ENCODE measurements at places on chromosomes 3 and 15. TPM values are rescaled to one million over a fixed set of nuclear protein-coding genes. Genes with fewer than 3 reads are reported as not detected.

- DNase-seq: no peak
These were observed 11.0 kb downstream of the SHOX2 start for GRCh38 chr3:158095111-158095813.

- DNase-seq: no peak
These were observed 36.1 kb upstream of the CSPG5 start for GRCh38 chr3:47614788-47615187.

GRCh38 chr15:100529556-100529955 lies 806 bp upstream of the CERS3 start:
- no peak for DNase-seq

- no peak for DNase-seq
These were observed 91.1 kb upstream of the MRPS22 start for GRCh38 chr3:139252719-139253118.

GRCh38 chr3:189652042-189652441 lies 20.9 kb downstream of the TP63 start:
- no peak for DNase-seq

GRCh38 chr15:27990521-27991515 lies 108.3 kb downstream of the OCA2 start:
- DNase-seq: no peak

DNA sequence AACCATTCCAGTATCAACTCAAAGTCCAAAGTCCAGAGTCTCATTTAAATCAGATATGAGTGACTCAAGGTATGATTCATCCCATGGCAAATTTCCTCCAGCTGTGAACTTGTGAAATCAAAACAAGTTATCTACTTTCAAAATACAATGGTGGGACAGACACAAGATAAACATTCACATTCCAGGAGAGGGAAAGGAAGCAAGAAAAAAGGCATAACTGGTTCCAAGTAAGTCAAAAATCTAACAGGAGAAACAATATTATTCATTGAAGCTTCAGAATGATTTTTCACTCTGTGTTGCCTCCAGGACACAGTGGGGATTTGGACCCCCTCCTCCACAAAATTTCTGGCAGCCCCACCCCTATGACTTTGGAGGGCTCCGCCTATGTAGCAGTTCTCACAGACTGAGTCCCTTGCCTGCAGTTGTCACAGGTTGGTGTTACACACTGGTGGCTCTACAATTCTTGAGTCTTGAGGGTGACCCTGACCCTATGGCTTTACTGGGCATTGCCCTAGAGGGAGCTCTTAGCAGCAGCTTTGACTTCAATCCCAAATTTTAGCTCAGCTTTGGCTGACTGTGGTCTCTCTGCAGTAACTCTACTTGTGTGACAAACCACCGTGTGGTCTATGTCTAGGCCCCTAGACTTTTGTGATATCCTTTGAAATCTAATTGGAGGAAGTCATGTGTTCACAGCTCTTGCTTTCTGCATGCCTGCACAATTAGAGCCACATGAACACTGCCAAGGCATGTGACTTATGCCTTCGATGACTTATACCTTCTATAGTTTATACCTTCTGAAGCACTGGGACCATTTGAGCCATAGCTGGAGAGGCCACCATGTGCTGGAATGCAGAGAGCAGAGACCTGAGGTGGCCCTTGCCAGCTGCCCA lies 644.2 kb downstream of the GRM7 start:
- DNase-seq: peak; percentile 15

- DNase-seq: no peak
These were observed 155.9 kb downstream of the OXSM start for GRCh38 chr3:25945836-25946235.

GRCh38 chr3:113222451-113223086 lies 11.2 kb downstream of the BOC start:
- no peak for DNase-seq

GRCh38 chr3:150253622-150254021 lies 154.5 kb upstream of the TSC22D2 start:
- no peak for DNase-seq

- DNase-seq: no peak
These were observed 1273.9 kb downstream of the OTOL1 start for GRCh38 chr3:162770551-162770950.

- no peak for DNase-seq
These were observed 52.7 kb downstream of the MITF start for GRCh38 chr3:69791919-69792399.

GRCh38 chr15:85374831-85375230 lies 5.6 kb upstream of the AKAP13 start:
- DNase-seq: no peak

GRCh38 chr3:37014620-37015019 lies 21.3 kb downstream of the MLH1 start:
- DNase-seq: peak; percentile 81

GRCh38 chr3:148757238-148758215 lies 59.8 kb downstream of the AGTR1 start:
- no peak for DNase-seq

DNA sequence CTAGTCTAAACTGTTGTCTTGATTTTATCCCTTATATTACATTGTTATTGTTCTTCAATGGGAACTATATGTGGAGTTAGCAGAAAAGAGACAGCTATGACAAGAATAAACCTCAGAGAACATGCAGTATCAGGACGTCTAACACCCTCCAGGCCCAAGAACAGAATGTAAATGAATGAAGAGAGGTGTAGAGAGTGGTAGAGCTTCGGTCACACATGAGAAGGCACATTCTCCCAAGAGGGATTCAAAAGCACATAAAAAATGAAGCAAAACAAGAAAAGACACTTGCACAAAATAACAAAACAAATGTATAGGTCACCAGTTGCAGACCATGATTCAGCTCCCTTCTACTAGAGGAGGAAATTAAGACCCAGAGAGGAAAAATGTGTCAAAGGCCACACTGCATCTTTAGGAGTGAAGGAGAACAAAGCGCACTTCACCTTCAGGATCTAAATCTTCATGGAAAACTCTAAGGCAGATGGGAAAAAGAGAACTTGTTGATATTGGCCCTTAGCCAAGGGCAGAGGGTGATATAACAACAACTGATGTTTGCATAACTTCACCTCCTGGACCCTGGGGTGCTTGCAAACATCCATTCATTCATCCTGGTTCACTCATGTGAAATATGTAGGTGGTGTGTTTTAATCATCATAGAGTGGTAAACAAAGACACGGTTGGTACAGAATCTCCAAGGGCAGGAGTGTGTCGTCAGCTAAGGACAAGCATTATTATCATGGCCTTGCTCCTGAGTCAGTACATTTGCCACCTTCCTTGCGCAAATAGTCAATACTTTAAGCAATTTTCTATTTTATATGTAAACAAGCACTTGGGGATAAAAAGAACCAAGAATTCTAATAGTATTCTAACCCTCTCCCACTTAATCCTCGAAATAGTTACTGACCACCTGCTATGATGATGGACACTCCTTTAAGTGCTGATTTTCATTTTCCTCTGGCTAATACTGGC lies 8.8 kb downstream of the NEK10 start:
- DNase-seq: no peak

- peak; percentile 40 for DNase-seq
These were observed 9.9 kb upstream of the LEKR1 start for GRCh38 chr3:156816091-156816793.

- DNase-seq: peak; percentile 32
These were observed 216.8 kb downstream of the ERC2 start for GRCh38 chr3:56251343-56251945.

DNA sequence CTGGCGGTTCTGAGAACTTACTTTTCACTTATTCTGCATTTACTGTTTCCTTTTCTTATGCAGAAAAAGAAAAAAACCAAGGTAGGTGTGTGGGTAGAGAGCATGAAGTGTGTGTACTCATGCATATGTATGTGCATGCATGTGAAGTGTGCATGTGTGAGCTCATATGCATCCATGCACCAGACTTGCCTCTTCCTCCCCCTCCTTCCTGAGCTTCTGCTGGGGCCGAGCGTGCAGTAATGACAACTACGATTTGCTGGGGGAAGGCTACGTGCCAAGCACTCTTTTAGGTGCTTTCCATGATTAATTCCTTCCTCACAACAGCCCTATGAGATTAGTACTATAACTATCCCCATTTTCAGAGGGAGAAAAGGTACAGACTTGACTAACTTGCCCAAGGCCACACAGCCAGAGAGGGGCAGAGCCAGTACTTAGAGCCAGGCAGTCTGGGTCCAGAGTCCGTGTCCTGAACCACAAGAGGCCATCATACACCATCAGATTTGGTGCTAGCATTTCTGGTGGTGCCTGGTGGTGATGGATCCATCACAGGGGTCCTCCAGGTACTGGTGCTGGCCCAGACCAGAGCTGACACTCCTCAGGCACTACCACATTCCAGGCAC lies 46.7 kb downstream of the CAPN3 start:
- no peak for DNase-seq

DNA sequence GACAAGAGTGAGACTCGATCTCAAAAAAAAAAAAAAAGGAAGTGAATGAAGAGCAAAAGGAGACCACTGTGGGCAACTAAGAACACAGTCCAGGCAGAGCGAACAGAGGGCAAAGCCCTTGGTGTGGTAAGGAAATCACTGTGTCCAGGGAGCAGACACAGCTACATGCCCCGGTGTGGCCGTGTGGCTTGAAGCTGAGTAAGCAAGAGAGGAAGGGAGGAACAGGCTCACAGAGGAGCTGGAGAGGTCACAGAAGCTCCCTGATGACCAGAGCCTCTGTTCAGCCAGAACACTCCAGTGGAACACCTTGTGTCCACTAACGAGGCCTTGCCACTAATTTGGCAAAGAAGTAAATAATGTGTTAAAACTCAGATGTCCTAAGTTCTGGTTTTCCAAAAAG lies 60.6 kb upstream of the GATA2 start:
- no peak for DNase-seq

GRCh38 chr3:100317912-100318311 lies 16.6 kb upstream of the NIT2 start:
- DNase-seq: no peak

DNA sequence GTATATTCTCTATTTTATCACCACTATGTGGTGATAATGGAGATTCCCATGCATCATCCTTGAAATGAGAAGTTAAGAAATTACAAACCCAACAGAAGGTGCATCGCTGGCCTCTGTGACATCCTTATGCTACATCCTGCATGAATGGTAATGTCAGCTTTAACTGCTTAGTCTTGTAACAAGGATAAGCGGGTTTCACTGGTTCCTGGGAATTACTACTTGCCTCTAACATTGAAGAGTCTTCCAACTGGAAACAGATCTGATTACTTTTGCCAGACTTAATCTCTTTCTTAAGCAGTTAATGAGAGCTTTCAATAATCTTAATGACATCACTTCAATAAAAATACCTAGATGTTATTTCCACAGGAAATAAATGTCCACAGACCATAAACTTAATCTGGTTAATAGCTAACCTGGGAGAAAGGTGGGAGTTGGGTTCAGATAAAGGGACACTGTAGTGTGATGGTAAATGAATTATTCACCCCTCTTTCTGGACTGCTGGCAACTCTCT lies 44.0 kb downstream of the FMN1 start:
- no peak for DNase-seq

GRCh38 chr3:141796081-141796888 lies 33.1 kb downstream of the GRK7 start:
- DNase-seq: no peak

- no peak for DNase-seq
These were observed 43.7 kb upstream of the TUBGCP5 start for GRCh38 chr15:23083115-23083514.

DNA sequence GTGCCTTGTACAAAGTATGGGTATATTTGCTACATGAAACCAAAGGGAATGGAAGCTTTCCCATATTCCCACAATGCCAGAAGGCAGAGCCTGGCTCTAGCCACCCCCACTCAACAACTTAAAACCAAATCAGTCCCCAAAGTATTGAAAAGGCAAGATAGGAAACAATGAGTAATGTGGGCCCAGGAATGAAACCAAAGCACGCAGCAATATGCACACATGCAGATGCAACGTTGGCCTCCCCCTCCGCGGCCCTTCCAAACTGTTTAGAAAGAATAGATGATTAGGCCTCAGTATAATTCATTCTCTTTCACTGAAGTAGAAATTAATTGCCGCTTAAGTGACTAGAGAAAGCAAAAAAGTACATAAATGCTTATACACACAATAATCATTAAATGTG lies 59.1 kb downstream of the THRB start:
- DNase-seq: no peak

DNA sequence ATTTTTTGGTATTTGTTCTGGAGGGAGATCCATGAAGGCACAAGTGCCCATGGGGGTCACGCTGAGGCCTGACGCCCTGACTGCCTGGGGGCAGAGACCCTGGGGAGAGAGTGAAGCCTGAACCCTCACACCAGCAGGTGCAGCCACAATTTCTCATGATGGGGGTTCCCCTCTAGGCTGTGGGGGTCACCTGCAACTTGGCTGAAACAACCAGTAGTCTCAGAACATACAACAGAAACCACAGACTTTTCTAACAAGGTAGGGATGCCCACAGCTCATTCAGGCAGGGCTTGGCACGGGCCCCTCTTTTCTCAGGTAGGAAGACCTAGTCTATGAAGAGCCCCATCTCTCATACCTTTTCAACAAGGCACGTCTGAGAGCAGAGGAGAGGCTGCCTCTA lies 245.1 kb downstream of the ADAMTS17 start:
- DNase-seq: no peak

- DNase-seq: no peak
These were observed 38.6 kb downstream of the MGLL start for GRCh38 chr3:127783642-127784160.

DNA sequence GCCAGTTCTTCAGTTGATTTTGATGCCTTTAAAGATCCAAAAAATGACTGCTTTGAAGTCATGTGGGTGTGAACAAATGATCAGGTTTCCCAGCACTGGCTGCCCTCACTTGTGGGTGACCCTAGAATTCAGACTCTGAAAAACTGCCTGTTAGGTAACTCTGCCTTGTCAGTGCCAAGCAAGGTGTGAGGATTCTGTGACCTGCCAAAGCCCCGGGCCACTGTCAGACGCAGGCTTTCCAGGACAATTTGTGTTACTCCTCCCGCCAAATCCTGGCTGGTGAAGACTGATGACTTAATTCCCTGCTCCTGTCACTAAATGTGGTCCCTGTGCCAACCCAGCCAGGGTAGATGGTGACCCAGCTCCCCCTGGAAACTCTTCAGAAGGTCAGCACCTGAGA lies 99.2 kb upstream of the PSMD6 start:
- peak; percentile 35 for DNase-seq

MOBP gene
- total RNA-seq: 0.11 TPM

SH2D7 gene
- total RNA-seq: not detected

ACKR4 gene
- 0.47 TPM for total RNA-seq

PEX5L gene
- total RNA-seq: 0.25 TPM

TMEM40 gene
- 0.68 TPM for total RNA-seq

GOLGA8R gene
- total RNA-seq: 4.2 TPM

FBXO40 gene
- 147 TPM for total RNA-seq

SMCO1 gene
- total RNA-seq: 143 TPM

SPINK8 gene
- not detected for total RNA-seq

ZNF660 gene
- total RNA-seq: 1.1 TPM

MYZAP gene
- total RNA-seq: 1,011 TPM

ACTRT3 gene
- 0.51 TPM for total RNA-seq
